Tibial artery (tissue), 4 donors: ENCODE measurements at places on chromosomes 12 and 14.
A peak's percentile ranks its signal among the peaks of the same experiment; 100 is the strongest.

DNA sequence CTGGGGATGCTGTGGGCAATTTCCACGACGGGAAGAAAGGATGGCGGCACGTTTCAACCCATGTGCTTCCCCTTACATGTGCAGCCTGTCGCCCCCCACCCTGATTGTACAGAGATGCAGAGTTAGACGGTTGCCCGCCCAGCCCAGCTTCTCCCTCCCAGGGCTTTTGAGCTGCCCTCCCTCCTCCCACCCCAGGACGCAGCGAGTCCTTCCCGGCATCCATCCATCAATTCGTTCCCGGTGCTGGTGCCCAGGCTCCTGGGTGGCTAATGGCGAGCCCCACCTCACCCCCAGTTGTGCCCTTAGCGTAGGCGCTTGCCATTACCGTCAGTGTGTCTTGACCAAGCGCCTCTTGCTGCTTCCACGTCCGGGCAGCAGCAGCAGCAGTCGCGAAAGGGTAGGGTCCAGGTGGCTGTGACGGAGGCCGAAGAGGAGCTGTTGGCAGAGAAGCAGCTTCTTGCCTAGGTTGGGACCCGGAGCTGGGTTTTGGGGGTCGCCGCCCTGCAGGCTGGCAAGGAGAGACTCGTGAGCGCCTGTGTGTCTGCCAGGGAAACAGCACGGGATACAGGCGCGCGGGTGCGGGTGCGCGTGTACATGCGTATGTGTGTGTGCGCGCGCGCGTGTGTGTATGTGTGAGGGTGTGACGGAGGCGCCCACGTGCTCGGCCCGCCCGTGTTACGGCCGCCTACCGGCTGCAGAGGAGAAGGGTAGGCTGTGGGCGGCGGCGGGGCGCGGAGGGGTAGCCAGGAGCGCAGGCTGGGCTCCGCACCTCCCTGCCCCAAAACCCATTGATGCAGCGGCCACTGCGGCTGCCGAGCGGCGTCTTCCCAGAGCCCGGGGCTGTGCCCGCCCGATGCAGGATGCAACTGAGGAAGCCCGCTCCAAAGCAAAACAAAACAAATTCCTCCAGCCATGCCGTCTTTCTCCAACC is at the start of gene SLC6A15:
SLC6A15 (minus strand) TSS at position 602 of the 931 bp plus-strand sequence. CDS start 20,679 bp downstream, outside the sequence.
- peak; percentile 45 for DNase-seq

DNA sequence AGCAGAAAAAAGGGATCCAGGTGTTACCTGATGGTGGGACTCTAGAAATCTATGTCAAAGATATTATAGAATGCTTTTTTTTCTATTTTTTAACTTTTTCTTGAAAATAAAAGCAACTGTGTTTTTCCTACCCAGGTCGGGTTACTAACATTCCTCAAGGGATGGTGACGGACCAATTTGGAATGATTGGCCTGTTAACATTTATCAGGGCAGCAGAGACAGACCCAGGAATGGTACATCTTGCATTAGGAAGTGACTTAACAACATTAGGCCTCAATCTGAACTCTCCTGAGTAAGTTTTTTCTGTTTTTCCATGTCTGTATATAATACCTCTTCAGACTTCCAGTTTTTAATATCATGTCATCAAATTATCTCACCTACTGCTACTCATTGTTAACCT is 27.6 kb upstream of the KCNMB4 start:
- DNase-seq, result no peak

GRCh38 chr12:127770118-127770517 is 496.9 kb upstream of the TMEM132C start:
- DNase-seq, result no peak

- peak; percentile 22 for DNase-seq
These were observed 31.7 kb downstream of the ANO4 start for GRCh38 chr12:100826323-100826722.

DNA sequence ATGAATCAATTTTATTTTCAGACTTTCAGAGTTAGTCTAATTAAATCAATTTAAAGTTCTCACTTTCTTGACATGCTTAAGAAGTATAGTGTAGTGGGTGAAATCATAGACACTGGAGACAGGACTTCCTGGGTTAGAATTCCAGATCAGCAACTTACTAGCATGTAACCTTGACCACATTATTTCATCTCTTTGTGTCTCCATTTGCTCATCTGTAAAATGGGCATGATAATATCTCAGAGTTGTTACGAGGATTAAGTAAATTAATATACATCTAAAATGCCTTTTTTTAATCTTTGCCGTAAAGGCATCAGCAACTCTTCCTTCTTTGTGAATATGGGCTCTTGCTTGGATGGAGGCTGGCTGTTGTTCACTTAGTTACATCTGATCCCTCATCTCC is 1.3 kb upstream of the ERGIC2 start:
- no peak for DNase-seq

DNA sequence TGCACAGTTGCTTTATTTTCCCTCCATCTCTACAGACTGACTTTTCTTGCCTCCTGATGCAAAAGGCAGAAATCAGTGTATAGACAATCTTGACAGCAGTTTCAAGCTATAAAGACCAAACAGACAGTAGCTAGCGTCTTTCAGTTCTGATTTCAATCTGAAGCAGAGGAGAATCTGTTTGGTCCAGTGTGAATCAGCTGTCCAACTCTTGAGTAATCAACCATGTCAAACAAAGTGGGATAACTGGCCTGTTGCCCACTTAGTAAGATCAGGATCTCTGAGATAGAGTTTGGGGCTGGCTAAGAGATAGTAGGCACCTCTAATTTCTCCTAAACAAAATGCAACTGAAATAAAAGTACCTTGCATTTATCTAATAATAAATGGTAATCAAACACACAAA is 797.4 kb upstream of the FBXO33 start:
- no peak for DNase-seq

DNA sequence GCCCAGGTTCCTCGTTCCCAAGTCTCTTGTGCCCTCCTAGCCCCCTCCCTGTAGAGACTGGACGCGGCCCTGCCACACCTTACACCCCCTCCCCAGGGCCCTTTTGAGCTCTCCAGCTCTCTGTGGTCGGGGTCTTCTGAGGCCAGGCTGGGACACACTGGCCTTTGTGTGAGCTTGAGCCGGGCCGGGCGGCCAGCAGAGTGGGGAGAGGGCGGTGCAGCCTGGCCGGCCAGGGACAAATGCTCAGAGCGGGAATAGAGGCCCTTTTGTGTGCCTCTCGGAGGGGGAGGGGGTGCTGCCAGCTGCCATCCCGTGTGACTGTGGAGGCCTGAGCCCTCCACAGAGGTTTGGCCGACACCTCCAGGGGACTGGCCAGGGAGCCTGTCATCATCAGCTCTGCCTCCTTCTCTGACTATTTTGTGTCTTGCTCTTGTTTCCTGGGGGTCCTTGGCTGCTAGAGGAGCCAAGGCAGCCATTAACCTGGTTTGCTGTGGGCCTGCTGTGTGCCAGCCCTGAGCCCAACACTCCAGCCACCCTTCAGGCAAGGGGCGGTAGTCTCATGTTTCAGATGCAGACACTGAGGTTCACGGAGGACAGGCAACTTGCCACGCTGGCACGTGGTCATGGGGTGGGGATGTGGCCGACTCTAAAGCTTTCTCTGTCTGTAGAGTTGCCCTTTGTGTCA is 13.6 kb downstream of the FAM222A start:
- DNase-seq, result no peak

- no peak for DNase-seq
These were observed 241.1 kb upstream of the DCN start for GRCh38 chr12:91423693-91424050.

DNA sequence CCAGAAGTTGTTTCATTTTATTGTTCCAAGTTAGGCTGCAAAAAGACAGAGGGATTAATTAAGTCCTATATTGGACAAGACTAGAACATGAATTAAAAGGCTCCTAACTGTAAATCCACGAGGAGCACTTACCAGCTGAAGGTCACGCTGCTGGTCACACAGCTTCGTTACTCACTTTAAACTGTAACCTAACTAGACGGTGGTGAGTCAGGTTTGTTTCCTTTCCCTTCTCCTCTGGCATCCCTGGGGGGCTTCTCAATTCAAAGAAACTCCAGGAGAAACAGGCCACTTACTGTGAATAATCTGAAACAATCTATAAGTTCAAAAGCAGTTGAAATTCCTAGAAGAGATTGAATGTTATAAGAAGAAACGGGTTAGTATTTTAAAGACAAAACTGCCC is 331.4 kb downstream of the BCAT1 start:
- DNase-seq, result no peak
